ENCODE measurements at places on chromosomes 6 and 20.

- no peak for DNase-seq
Observed at GRCh38 chr20:58492074-58492718, 23.0 kb downstream of the APCDD1L start.

DNA sequence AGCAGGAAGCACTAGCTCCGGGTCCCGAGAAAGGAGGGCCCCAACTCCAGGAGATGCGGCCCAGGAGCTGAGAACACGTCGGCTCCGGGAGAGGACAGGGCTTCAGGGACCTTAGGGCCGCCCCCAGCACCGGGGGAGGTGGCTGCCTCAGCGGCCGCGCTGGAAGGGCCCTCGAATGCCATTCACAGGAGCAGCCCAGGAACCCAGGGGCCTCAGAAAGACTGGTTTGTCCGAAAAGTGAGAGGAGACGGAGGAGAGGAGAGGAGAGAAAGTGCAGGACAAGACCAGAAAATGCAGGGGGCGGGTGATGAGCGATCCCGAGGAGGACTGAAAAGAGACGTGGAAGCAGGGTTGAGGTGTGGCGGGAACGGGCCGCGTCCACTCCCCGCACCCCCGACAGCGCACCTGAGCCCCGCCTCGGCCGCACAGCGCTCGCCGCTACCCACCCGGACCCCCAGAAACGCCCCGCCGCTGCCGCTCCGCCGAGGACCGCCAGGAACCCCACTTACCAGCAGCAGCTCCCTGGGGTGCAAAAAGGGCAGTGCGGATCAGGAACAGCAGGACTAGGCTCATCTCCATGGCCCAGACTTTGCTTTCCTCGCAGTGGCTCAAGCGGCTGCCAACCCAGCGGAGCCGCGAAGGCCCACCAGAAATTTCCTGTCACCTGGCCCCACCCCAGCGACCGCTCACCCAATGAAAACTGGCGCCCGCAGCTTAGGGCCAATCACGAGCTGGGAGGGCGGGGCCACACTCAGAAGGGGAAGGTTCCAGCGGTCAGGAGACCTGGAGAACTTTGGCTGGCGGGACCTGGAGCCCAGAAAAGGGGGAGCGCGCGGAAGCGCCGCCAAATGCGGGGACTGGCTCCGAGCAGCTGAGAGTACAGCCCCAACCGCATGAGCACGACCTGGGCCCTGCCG lies 25.4 kb downstream of the HLA-F start:
- peak; percentile 95 for DNase-seq

- DNase-seq, result peak; percentile 55
Observed at GRCh38 chr20:25050501-25051350, 7.2 kb downstream of the ACSS1 start.

DNA sequence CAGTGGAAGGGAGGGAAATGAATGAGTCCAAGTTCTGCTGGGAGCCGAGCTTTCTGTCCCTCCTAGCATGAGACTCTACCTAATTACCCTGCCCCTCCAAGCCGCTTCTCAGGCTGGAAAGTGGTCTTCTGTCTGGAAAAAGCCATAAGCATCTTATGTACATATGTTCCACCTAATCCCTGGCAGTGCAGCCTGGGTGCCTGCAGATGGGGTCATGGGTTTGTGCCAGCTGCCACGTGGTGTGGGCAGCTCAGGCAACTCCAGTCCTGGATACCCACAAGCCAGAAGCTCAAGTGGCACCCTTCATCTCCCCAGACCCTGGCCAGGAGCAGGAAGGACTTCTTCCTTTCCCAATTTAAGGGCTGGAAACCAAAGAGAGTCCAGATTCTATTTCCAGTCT lies 253.1 kb downstream of the LY86 start:
- DNase-seq, result no peak

DNA sequence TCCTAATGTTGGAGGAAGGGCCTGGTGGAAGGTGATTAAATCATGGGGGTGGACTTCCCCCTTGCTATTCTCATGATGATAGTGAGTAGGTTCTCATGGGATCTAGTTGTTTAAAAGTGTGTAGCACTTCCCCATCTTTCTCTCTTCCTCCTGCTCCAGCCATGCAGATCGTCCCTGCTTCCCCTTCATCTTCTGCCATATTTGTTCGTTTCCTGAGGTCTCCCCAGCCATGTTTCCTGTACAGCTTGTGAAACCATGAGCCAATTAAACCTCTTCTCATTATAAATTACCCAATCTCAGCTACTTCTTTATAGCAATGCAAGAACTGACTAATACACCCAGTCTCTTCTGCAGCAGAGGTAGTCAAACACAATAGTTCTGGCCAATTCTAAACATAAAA lies 5.4 kb downstream of the EPM2A start:
- no peak for DNase-seq

GRCh38 chr6:155126727-155127439 lies 131.8 kb downstream of the TIAM2 start:
- peak; percentile 82 for DNase-seq

DNA sequence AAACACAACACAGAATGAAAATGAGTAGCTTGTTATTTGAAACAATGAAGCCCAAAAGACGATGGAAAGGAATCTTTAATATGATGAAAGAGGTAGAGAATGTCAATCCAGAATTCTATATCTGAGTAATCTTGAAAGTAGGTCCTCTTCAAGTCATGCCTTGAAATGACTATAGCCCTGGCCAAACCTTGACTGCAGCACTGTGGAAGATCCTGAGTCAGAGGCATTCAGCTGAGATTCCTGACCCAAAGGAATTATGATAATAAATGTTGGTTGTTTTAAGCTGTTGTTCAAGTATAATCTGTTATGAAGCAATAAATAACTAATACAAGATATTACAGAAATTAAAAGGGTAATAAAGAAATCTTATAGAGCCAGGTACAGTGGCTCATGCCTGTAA lies 64.8 kb downstream of the IBTK start:
- no peak for DNase-seq

DNA sequence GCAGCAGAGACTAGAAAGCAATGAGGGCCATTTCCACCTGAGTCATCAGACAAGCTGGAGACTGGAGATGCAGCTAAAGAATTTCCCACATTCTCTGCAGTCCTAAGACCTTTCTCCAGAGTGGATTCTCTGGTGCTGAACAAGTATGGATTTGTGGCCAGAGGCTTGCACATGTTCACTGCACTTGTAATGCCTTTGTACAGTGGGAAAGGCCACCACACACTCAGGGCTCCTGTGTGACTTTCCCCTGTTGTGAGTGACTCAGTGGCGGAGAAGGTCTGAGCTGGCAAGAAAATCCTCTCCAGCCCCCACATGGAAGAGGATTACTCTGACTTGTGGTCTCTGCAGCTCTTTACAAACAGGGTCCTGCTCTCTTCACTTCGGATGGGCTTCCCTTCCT lies 192.3 kb downstream of the C6orf118 start:
- no peak for DNase-seq

GRCh38 chr6:155641603-155642002 lies 186.0 kb upstream of the NOX3 start:
- no peak for DNase-seq

GRCh38 chr20:17445543-17445942 lies 85.6 kb downstream of the BFSP1 start:
- no peak for DNase-seq

DNA sequence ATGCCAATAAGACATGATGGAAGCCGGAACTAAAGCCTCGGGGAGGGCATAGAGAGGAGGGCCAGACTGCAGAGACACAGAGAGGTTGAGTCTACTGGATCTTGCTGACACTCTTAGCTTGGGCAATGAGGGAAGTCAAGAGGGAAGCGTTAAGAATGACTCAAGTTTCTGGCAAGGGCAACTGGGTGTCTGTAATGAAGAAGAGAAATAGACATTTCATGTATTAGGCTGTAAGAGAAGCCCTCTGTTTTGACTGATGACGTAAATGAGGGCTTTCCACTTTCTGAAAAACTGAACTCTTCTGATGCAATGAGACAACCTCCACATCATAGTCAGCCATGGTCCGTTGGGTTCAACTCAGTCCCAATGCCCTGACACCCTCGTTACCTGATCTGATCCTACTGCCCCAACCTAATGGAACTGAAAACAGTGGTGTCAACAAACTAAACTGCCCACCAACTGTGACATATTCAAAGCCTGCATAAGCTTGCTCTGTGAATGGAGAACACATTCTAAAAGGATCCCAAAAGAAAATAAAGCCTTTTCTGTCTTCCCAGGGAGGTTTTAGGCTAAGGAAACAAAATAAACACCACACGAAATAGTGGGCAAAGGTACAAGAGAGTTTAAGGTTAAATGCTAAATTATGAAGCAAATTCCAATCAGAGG lies 45.8 kb upstream of the PNRC1 start:
- DNase-seq, result no peak

GRCh38 chr6:166563200-166563599 lies 23.3 kb downstream of the RAMACL start:
- no peak for DNase-seq

DNA sequence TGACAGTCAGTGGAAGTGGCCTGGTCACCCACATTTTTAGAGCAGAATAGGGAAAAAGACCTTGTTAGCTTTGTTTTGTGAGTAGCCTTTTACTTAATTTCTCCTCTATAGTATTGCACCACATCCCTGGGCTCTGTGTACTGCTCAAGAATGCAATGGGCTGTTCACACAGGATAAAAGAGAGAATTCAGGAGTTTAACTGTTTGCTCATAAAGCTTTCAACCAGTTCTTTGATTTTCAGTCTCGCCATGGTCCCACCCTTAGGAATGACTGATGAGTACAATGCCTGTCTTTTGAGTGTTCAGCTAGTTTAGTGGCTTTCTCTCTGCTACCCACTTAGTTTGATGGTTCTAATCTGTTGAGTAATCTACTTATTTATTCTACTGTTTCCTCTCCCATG lies 129.7 kb downstream of the PLG start:
- no peak for DNase-seq

- no peak for DNase-seq
Observed at GRCh38 chr20:59451066-59451630, 150.7 kb downstream of the EDN3 start.

- no peak for DNase-seq
Observed at GRCh38 chr20:4169360-4170190, 154.2 kb upstream of the RNF24 start.

DNA sequence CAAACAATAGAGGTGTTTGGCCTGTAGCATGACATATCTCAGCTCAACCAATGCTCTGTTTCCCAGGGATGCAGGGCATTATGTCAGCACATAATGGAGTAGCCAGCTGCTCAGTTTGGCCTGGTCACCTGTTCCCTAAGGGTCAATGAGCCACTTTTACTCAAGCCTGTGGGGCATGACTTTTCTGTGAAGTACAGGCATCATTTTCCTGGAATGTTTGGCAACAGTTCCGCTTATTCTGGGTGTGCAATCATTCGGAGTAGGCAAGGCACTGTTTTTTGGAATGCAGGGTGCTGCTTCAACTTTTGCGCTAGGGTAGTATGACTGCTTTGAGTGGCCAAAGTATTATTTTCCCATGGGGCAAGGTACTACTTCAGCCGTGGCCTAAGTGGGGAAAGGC lies 665.4 kb downstream of the EPHA7 start:
- DNase-seq, result no peak

DNA sequence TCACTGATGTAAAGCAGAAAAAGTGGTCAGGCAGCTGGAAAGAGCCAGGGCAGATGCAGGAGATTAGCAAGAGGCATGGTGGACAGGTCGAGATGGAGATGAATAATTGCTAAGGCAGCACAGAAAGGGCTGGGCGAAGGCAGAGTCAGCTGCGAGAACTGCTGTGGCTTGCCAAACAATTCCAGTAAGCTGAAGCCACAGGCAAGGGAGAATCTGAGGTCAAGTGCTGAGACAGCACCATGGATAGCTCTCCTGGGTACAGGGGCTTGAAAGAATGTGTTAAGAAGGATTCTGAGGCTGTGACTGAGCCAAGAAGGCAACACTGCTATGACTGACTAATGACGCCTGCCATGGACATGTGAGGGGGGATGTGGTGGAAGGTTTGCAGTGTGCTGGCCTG lies 220.8 kb upstream of the FOXA2 start:
- DNase-seq, result no peak

DNA sequence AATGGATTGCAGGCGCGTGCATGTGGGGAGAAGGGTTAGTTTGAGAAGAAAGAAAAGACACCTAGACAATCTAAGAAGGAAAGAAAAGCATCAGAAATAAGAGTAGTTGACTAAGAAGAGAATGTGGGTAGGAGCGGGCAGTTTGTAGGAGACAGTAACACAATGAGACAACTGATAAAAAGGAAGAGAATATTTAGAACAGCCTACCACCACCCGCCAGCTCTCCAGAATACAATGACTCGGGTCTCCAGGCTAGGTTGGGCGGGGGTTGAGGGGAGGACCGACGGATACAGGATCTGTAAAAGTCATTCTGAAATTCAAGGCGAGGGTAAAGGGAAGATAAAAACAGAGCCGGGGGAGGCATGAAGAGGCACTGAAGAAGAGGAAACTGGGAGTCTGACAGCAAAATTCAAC lies 712 bp downstream of the ABHD16A start:
- DNase-seq, result peak; percentile 76

DNA sequence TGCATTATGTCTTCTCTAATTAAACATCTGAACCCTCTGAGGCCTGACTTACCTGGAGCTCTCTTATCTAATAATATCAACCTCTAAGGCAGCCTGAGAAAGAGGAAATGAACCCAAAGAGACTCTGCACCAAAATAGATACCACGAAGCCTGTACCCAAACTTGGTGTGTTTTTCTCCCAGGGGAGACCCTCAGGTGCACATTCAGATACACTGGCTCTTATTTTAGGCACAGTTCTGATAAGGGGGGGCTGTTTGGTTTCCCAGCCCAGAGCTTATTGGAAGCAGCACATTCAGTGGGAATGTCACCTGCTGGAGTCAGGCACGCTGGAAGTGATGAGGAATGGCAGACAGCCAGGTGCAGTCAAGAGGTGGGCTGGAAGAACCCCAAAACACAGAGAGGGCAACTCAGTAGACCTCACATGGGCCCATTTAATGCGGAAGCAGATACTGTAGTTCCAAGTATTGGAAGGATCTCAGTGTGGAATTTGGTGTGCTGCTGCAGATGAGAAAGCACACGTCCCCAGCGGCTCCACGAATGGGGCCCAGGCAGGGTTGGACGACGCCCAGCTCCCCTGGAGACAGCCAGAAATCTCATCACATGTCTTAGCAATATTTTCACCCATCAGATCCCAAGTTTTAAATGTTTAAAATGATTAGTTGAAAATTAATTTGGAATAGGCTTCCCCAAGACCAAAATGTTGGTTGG lies 9.7 kb upstream of the CCR6 start:
- DNase-seq, result peak; percentile 53

GRCh38 chr6:148780918-148781436 lies 34.1 kb downstream of the UST start:
- no peak for DNase-seq

GRCh38 chr20:59149678-59150504 lies 13.7 kb upstream of the ZNF831 start:
- peak; percentile 87 for DNase-seq

DNA sequence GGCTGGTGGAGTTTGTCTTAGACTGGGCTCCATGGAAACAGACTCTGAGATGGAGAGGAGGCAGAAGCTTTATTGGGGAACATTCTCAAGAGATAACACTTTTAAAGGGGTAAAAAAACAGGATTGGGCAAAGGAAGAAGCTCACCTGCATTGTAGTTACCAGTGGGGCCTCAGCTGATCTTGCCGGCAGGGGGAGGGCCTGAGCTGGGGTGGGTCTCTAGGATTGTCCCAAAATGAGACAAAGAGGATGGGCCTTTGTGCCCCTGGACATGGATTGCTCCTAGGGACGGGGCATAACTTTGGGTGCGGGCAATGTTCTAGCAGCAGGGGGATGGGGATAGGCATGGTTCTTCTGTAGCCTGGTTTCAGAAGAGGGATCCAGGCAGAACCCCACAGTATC lies 12.5 kb downstream of the SGK2 start:
- no peak for DNase-seq

- DNase-seq, result no peak
Observed at GRCh38 chr6:166629628-166630027, 2.6 kb upstream of the RPS6KA2 start.

- no peak for DNase-seq
Observed at GRCh38 chr6:161303628-161304340, 29.9 kb upstream of the AGPAT4 start.

Data from activated effector memory CD4-positive, alpha-beta T cell treated with anti-CD3 and anti-CD28 coated beads, Interleukin-2, amount 50 U/mL, for 16 hours (primary cell).